Daoy (cell line): ENCODE measurements at places on chromosomes 5 and 9. TPM values are rescaled to one million over a fixed set of nuclear protein-coding genes. Genes with fewer than 3 reads are reported as not detected.

Gene HACD4
- total RNA-seq, result not detected in 2 replicates

Gene OR2S2
- not detected in 2 replicates for total RNA-seq

Gene SPINK6
- not detected in 2 replicates for total RNA-seq

Gene ZNF454
- 1.0 and 2.6 TPM in 2 replicates for total RNA-seq

Gene SPINK7
- not detected in 2 replicates for total RNA-seq

Gene TICAM2
- 0.30 and 0.40 TPM in 2 replicates for total RNA-seq

Gene PCSK1
- 0.98 and 2.2 TPM in 2 replicates for total RNA-seq

Gene CTXN3
- not detected in 2 replicates for total RNA-seq

Gene TENT4A
- 4.2 and 5.4 TPM in 2 replicates for total RNA-seq

Gene OTP
- 0.36 TPM in 1 of 2 replicates, not detected in the other for total RNA-seq

Gene GGTA1
- total RNA-seq, result not detected in 2 replicates

Gene CBY3
- not detected in 2 replicates for total RNA-seq

Gene GBGT1
- total RNA-seq, result 6.4 and 13.9 TPM in 2 replicates

Gene SMIM33
- not detected in 2 replicates for total RNA-seq

Gene ADAMTS16
- total RNA-seq, result 10.7 and 11.6 TPM in 2 replicates

DNA sequence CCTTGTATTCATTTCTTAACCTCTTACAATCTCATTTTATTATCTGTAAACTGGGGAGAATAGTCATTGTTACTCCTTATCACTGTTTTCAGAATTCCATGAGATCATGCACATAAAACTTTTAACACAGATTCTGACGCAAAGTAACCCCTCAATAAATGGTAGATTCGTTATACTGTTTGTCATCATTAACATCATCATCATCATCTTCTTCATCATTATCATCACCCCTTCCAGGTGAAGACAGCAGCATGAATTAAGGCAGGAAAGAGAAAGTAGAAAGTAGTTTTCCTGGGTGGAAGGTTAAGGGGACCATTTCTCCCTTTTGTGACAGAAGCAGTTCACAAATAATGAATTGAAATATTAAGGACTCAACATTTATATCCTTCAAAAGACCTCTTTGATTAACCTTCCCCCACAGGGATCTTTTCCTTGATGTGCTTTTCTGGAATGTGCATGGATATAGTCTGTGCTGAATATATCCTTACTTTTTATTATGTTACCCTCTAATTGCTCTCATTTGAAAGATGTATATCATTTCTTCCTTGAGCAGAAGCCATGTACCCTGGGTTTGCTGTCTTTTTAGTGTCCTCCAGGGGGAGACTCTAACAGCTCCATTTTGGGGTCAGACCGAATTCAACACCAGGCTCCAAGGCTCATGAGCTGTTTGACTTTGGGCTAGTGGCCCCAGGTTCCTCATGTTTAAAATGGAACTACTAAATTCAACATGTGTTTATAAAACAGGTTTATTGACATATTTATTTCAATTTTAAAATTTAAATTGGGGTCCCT, 1029.9 kb upstream of the WWC1 start:
- DNase-seq, result peak; percentile 24

DNA sequence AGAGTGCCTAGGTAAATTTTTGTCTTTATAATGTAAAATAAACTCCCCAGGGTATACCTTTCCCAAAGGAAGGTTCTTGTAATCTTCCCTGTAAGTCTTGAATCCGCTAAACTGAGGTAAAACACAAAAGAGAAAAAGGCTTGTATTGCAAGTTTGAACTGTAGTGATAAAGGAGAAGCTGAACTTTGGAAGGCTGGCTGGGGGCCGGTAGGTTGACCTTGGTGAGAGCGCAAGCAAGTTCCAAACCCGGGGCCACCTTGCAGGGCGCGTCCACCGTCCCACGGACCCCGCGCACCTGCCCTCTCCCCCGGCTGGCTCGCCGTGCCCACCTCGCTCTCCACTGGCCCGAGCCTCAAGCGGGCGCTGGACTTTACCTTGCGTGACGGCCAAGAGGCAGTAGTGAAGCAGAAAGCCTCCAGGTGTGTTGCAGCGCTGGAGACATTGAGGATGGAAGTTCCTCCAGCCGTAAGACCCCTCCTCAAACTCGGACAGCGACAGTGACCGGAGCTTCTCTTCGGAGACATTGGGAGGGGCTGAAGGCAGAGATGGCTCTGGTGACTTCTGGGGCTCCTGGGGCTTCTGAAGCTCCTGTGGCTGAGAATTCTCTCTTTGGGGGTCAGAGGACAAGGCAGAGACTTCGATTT, 428 bp downstream of the SLCO4C1 start:
- no peak for DNase-seq

GRCh38 chr5:149603210-149603609, 21.9 kb downstream of the ARHGEF37 start:
- DNase-seq, result no peak

- DNase-seq, result no peak
Observed at GRCh38 chr9:6076851-6077250, 61.4 kb upstream of the RANBP6 start.

- DNase-seq, result peak; percentile 11
Observed at GRCh38 chr5:127820910-127821553, 117.8 kb downstream of the CCDC192 start.

DNA sequence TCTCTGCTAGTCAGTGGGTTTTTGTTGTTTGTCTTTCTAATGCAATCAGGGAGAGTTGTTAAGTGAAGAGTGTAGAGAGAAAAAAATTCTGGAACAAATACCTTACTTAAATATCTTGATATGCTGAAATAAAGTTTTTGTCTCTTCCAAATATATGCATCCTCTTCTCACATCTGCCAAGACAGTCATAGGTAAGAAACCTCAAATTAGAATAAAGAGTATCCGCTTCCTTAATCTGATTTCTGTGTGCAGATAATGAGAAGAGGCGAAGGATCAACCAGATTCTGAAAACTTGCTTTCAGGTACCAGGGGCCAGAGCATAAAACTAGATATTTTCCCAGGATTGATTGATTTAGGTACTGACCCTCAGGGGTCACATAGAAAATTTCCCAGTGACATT, 11.3 kb upstream of the IL6ST start:
- DNase-seq, result no peak

DNA sequence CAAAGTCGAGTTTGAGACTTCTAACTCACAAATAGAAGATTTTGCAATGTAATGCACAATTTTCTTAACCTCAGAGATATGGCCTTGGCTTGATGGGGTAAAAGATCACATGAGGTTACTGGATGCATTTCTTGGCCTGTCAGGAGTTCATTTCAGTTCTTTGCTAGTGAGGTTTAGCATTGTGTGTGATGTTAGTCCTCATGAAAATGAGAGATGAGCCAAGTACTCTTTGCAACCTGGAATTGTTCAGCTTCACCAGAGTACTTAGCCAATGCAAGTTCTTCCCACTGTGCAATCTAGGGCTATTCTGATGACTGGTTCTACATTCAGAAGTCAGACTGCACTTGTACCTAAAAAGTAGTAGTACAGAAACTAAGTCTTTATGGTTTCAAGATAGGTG, 24.9 kb downstream of the GNAQ start:
- no peak for DNase-seq

- peak; percentile 35 for DNase-seq
Observed at GRCh38 chr5:20556115-20556763, 568.2 kb upstream of the CDH18 start.

- no peak for DNase-seq
Observed at GRCh38 chr5:106019261-106019660, 1651.5 kb downstream of the EFNA5 start.

- DNase-seq, result no peak
Observed at GRCh38 chr5:100644185-100644584, 109.0 kb downstream of the FAM174A start.

DNA sequence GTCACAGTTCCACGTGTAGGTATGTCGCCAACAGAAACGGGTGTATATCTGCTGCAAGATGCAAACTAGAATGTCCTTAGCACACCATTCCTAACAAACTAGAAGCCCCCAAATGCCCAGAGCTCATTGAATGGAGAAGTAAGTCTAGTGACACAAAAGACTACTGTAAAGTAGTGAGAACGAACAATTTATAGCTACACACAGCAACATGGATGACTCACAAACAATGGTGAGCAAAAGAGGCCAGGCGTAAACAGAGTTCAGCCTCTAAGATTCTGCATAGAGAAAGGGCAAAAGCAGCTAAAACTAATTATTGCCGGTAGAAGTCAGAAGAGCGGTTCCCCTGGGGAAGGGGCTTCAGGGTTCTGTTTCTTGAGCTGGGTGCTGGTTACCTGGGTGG, 74.7 kb downstream of the AMBP start:
- no peak for DNase-seq

DNA sequence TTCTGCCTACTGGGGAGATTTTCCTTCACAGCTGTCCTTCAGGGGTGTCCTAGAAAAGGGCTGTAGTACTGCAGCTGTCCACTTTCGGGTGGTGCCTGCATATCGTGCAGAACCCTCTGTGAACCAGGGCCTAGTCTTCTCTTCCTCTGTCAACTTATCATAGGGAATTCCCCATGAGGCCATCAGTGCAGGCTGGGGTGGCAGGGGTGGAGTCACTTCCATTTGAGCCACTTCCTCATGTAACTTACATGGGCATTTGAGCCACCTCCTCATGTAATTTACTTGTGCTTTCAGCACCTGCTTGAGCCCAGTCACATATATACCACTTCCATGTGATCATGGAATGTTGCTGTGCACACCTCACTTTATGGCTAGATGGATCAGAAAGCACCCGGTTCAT, 742.0 kb upstream of the RGMB start:
- peak; percentile 8 for DNase-seq

GRCh38 chr9:129236441-129237145, 58.5 kb upstream of the IER5L start:
- no peak for DNase-seq

GRCh38 chr9:129422032-129422842, 198.7 kb downstream of the C9orf50 start:
- DNase-seq, result no peak

GRCh38 chr5:179806250-179807048, at the start of gene MGAT4B:
Gene MGAT4B (minus strand): TSS chr5:179806866. CDS start chr5:179806583, 283 bp downstream.
- DNase-seq, result peak; percentile 87

GRCh38 chr5:92380069-92380770, 997.1 kb upstream of the ARRDC3 start:
- no peak for DNase-seq

DNA sequence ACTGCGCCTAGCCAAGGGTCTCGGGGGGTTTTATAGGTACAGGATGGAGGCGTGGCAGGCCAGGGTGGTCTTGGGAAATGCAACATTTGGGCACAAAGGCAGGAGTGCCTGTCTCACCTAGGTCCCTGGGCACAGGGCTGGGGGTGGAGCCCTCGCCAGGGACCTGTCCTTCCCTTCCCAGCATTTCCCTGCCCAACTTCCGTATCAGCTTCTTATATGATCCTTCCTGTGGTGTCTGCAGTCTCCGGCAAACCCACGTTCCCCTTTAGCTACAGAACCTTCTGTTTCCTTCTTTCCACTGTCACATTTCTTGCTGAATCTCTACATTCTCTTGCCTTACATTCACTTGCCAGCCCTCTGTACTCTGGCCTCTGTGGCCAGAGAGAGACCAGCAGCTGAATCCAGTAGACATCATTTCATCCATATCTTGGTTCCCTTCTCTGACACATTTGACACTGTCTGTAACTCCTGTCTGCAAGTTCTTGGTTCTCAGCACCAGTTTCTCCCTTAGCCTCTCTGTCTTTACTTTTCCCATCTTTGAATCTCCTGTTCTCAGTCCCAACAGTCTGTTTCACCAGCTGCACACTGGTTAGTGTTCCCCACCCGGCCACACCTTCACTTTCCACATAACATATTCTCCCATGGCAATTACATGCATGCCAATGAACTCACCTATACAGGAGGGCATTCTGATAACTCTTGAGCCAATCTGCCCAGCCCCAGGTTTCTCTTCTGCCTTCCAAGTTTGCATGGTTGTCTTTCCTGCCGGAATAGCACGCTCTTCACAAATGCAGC, 134.7 kb upstream of the ZNF608 start:
- DNase-seq, result no peak

GRCh38 chr5:82684165-82684564, 393.0 kb downstream of the TMEM167A start:
- DNase-seq, result no peak

DNA sequence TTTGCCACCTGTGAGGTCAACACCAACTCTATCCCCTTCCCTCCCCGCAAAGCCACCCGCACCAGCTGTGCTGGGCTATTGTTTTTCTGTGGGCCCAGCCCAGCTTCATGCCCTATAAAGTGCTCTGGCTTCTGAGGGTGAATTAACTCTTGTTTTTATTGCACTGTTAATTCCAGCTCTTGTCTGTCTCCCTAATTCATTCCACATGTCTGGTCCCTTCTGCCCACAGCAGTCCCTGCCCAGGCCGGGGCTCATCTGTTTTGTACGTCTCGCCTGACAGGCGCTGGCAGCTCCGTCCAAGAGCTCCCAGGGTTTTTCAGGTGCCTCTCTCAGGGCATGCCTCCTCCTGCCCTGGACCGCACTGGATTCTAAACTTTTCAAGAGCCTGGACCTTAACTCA, 118.9 kb downstream of the PDZD2 start:
- DNase-seq, result no peak

GRCh38 chr5:16735101-16736060, 118.6 kb upstream of the RETREG1 start:
- DNase-seq, result no peak
